ENCODE measurements at places on chromosomes 7 and 10. TPM values are rescaled to one million over a fixed set of nuclear protein-coding genes. Genes with fewer than 3 reads are reported as not detected.

DNA sequence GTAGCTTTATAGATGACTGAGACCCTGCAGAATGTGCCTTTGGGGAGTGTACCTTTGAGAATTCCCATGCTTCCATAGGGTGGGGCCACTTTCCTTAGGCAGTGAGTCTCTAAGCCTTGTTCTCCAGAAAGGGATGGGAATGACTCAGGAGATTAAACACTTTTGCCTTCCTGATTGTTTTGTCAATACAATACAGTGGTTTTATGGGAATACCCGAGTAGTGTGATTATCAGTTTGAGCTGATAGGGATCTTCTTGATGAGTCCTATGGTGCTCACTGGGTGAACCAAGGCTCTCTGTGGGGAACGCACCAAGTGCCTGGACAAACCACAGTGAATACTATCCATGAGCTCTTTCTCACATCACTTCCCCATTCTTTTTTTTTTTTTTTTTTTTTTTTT is 6.3 kb downstream of the MYOF start:
- no peak for DNase-seq

DNA sequence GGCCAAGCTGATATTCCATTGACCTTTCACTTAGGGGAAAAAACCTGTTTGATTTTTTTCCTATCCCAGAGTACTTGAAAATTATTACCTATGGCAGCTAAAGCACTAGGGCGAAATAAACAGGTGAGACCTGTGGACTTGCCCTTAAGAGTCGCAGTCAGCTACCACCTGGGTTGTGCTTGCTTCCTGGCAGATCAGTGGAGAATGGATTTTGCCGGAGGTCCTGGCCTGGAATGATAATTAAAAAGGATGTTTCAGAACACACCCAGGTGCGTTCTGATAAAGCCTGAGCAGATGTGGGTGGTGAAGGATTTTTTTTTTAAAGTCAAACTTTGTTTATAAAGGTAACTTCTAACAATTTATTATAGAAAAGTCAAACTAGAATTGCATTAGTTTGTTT is 59.1 kb downstream of the AUTS2 start:
- DNase-seq, result no peak

GRCh38 chr10:43960981-43961380 is 312.3 kb upstream of the ZNF32 start:
- DNase-seq, result no peak

DNA sequence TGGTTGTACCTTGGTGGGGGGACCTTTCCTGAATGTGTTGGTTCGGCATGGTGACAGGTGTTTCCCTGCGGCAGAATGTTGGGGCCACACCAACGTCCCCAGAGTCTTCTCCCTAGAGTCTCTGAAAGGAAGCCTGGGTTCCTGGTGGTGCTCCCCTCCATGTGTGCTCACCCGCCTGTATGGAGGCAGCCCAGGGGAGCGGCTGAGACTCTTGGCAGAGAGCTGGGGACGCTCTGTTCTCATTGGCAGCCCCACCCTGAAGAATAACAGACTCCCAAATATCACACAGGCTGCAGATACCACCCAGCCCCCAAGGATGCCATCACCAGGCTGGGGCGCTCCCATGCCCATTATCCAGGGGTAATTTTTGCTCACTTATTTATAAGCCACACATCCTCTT is 34.8 kb downstream of the CHST12 start:
- DNase-seq, result no peak

DNA sequence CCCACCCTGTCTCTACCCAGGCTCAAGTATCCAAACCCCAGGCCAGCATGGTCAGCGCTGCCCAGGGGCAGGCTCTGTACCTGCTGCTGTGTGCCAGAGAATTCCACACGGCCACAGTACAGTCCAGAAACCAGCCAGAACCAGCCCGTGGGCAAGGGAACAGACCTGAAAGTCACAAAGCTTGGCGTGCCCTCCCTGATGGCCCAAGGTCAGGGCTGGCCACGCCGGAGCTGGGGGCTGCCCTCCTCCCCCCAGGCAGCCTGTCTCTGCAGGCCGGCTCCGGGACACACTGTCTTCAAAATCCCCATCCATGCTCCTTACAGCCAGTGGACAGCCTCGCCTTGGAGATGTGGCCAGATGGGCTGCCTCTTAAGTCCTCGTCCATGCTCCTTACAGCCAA is 78.4 kb downstream of the CTBP2 start:
- DNase-seq, result no peak

Gene H2BK1
- total RNA-seq, result not detected

Gene AGAP6
- total RNA-seq, result 16.8 TPM

Gene RBM17
- 160 TPM for total RNA-seq

Gene SFXN2
- 15.9 TPM for total RNA-seq
